ENCODE measurements at places on chromosomes 5 and 9.

DNA sequence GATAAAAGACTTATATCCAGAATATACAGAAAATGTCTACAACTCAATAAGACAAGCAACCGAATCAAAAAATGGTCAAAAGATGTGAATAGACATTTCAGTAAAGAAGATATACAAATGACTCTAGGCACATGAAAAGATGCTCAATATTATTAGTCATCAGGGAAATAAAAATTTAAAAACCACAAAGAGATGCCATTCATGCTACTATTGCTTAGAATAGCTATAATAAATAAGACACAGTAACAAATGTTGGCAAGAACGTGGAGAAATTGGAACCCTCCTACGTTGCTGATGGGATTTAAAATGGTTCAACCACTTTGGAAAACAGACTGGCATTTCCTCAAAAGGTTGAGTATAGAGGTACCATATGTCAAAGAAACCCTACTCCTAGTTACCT is 39.8 kb downstream of the POLK start:
- no peak for DNase-seq

DNA sequence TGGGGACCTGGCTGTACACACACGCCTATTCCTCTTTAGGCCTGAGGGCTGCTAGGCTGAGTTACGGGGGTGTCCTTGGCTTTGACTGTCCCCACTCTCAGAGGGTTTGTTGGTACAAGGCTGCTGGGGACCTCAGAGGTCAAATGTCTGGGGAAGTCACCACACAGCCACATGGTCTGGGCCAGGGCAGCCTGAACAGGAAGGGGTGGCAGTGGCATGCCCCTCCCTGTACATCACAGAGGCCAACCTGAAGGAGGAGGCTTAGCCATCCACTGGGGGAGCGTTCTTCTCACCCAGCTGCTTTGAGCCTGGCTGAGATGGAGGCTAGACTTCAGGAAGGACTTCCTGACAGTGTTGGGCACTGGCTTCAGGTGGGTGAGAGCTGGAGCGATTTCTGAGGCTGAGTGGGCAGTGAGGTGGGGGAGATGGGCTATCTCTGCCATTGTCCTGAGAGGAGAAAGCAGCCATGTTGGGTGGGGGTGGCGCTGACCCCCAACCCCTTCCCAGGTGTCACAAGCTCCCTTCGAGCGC is 36.3 kb downstream of the CXXC5 start:
- no peak for DNase-seq

DNA sequence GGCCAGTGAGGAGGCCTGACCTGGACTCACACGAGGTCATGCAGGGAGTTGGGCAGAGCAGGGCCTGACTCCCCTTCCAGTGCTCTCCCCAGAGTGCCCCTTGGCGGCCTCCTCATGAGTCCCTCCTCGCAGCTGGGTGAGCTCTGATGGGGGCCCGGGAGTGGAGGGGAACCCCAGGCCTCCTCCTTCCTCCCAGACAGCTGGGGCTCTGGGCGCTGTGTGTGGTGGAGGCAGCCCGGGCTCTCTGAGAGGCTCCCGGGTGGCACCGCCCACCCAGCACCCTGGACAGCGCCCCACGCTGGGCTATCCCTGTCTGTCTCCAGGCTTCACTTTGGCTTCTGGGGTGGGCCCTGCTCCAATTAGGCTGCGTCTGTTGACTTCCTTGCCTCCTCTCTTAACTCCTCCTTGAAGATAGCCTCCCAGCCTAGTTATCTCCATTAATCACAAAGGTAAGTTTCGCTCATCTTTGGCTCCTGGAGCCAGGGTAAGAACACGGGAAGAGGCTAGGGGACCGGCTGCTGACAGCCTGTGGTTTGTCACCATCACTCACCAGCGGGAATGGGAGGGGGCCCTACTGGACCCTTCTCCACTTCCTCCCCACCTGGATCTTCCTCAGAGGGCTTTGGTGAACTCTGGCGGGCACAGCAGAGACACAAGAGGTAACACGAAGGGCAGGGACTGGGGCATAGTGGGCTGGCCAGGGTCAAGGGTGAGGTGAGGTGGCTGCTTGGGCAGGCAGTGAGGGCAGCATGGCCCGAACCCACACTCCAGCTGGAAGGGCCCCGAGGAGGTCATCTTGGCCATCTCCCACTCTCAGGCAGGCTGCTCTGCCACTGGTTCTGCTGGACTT is 13.1 kb downstream of the PSD2 start:
- DNase-seq: no peak

DNA sequence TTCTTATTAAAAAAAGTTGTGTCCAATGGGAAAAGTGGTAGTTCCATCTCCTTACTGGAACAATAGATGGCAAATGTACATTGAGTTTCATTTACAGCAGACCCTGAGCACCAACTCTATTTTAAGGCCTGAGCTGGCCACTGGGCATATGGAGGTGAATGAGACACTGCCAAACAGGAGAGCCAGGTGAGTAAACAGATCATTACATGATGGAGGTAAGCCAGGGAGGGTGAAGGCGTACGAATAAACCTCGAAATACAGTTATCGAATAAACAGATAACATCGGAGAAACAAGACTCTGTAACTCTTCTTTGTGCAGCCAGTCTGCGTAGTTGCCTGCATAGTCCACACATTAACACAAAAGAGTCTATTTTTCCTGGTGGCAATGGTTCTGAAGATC is 446.4 kb upstream of the KLF4 start:
- no peak for DNase-seq

- DNase-seq: no peak
These were observed 24.8 kb upstream of the CTNNAL1 start for GRCh38 chr9:109037946-109038715.

- DNase-seq: no peak
These were observed 26.2 kb upstream of the MSX2 start for GRCh38 chr5:174698156-174698555.

- DNase-seq: no peak
These were observed 83.8 kb upstream of the RANBP3L start for GRCh38 chr5:36385495-36385894.

GRCh38 chr9:135248111-135248510 is 160.6 kb downstream of the OLFM1 start:
- no peak for DNase-seq

GRCh38 chr5:154193701-154194121 is 3.2 kb downstream of the GALNT10 start:
- no peak for DNase-seq

- no peak for DNase-seq
These were observed 468.4 kb upstream of the CDH6 start for GRCh38 chr5:30725073-30725472.

DNA sequence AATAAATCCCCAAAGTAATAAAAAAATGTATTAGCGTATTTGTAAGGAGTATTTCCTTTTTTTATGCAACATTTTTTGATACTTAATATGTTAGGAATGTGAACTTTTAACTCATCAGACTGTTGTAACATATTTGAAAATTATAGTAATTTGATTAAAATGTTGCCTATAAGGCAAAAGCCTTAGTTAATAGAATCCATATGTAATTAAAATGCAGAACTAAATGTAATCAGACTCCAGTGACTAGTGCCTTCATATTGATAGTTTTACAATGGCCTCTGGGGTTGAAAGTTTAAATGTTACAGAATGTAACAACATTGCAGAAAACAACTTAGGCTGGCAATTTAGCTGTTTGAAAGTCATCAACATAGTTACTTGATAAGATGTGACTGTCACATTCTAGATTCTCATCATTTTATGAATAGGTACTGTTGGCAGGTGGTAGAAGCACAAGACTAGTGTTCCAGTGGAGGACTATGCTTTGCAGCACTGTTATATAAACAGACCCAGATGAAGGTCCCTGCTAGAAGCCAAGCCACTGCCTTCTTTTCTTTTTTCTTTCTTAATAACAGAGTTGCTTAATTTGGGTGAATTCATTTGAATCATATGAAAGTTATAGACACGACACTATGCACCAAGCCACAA is 382.9 kb downstream of the CCDC171 start:
- DNase-seq: no peak

GRCh38 chr9:128015696-128016095 is 34.9 kb upstream of the EEIG1 start:
- no peak for DNase-seq

- DNase-seq: no peak
These were observed 2095.5 kb upstream of the C9orf72 start for GRCh38 chr9:29668732-29669131.

DNA sequence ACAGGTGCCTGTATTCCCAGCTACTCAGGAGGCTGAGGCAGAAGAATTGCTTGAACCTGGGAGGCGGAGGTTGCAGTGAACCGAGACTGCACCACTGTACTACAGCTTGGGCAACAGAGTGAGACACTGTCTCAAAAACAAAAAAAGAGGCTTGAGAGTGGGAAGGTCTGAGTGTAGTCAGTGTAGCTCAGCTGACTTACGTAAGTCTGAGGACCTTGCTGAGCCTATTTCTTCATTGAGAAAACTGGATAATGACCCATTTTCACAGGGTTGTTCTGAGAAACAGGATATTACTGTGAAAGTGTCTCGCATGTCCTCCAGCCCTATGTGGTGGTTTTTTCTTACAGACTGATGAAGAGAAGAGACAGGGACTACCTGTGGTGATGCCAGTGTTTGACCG is 66.7 kb downstream of the WDR41 start:
- DNase-seq: no peak

DNA sequence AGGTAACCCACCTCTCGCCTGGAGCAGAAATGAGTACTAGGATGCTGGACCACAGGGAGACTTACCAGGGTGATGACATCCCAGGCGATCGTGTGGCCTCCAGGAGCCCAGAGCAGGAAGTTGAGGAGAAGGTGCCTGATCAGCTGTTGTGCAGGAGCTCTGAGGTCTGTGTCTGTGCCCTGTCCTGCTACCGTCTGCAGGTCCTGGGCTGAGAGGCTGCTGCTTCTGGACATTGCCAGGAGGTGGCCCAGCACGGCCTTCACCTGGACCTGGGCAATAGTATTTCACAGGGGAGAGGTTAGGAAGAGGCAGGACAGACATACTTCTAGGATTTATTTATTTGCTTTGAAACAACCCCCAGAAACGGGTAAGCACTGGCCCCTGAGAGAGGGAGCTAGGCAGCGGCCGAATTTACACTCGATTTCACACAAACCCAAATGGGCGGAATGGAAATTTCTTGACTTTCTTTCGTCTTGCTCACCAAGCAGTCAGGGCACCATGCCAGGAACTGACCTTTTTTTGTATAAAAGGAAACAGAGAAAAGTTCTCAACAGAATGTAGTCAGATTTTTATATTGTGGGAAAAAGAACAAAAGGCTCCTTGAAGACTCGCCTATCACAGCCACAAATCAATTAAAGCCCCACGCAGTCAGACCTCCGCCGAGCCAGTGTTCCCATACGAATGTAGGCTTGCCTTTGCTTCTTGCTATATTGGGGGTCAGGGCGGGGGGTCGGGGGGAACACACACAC is 210.3 kb downstream of the FANCC start:
- no peak for DNase-seq

- no peak for DNase-seq
These were observed 20.7 kb downstream of the SLIT3 start for GRCh38 chr5:169280286-169280685.

- no peak for DNase-seq
These were observed 350.0 kb upstream of the ISL1 start for GRCh38 chr5:51033215-51033614.

GRCh38 chr5:89301321-89302025 is 418.5 kb upstream of the MEF2C start:
- DNase-seq: no peak

- DNase-seq: no peak
These were observed 10.4 kb downstream of the CCL28 start for GRCh38 chr5:43401827-43402226.

- no peak for DNase-seq
These were observed 146.6 kb downstream of the RAPGEF6 start for GRCh38 chr5:131488463-131488862.

DNA sequence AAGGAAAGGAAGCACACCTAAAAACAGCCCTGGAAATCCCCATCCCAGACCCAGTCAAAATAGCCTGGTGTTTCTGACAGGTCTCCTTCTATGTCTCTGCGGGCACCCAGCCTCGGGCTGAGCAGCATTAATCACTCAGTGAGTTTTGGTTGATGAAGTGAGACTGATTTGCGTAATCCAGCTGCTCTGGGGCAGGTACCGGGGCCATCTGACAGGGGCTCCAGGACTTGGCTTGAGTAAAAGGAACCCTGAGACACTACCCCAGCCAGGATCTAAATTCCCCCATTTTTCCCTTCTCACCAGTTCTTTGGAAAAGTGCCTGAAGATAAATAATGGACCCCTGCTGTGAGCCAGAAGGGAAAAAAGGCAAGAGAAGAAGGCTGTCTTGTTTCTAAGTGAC is 596 bp downstream of the SLC28A3 start:
- DNase-seq: peak; percentile 30

- no peak for DNase-seq
These were observed 4.4 kb downstream of the RABGAP1 start for GRCh38 chr9:122944960-122945888.

GRCh38 chr5:68367717-68368116 is 152.2 kb downstream of the PIK3R1 start:
- DNase-seq: no peak

DNA sequence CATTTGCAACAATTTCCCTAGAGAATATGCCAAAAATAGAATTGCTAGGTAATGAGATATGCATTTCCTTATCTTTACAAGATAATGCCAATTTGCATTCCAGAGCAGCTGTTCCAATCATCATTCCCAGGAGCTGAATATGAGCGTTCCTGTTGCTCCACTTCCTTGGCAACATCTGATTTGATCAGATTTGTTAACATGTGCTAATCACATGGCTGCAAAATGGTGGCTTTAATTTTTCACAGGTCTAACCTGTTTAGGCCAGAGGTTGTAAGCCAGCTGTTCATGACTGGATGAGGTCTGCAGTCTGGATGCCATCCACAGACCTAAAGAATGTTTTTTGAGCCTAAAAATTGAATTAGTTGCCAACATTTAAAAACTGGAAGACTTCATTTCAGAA is 220.7 kb upstream of the IL12B start:
- no peak for DNase-seq

DNA sequence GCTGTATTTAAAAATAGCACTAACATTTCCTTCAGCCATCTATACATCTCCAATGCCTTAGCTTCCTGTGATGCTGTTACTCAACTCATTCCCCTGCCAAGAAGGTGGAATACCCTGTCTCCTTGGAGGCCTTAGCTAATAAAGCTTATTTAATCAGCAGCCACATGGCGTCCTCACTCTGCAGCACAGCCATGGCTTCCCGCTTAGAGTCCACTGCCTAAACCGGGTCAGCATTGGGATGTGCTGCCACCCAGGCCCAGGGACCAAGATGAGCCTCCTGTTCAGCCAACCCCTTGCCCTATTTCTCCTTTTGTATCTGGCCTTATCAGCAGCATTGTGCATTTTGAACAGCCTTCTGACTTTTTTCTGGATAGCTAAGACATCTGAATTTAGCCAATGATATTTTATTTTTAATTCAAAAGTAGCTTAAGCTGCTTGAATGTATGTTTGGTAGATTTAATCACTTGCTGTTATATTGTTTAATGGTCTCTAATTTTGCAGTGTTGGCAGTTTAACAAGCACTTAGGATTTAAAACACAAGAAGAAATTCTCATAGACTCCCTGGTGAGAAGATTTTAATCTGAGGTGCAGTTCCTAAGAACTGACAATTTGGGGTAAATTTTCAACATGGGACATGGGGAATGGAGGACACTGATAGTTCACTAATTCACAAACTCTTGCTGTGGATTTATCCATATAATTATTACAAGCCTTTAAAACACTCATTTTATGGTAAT is 113.0 kb downstream of the RPS23 start:
- no peak for DNase-seq

All from NCI-H526 treated with DMSO at 0.1 percent for 48 hours (cell line).